ENCODE measurements at places on chromosomes 2 and 18.

DNA sequence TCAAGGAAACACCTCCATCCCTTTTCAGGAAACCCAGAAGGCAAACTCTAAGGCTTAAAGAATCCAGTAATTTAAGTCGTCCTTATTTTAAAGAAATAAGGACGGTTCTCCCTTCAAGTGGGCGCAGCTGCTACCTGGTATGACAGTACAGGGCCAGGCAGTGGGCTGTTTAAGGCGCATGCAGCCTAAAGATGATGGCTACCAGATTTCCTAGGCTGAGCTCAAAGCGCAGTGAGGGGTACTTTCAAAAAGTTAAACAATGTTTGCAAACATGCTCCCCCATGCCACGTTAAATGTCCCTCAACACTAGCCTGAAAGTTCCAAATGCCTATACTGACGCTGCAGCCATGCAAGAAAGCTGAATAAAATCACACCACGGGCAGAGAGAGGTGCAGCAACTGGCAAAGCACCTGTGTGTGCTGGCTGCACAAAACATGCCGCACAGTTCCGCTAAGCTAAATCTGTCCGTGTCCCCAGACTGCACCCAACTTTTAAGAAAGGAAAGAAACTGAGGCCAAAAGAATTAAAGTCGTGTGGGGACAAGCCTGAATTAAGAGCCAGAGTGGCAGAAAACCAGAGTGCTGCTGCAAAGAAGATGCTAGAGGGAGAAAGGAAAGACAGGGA is 583 bp downstream of the HIBCH start:
- no peak for DNase-seq

DNA sequence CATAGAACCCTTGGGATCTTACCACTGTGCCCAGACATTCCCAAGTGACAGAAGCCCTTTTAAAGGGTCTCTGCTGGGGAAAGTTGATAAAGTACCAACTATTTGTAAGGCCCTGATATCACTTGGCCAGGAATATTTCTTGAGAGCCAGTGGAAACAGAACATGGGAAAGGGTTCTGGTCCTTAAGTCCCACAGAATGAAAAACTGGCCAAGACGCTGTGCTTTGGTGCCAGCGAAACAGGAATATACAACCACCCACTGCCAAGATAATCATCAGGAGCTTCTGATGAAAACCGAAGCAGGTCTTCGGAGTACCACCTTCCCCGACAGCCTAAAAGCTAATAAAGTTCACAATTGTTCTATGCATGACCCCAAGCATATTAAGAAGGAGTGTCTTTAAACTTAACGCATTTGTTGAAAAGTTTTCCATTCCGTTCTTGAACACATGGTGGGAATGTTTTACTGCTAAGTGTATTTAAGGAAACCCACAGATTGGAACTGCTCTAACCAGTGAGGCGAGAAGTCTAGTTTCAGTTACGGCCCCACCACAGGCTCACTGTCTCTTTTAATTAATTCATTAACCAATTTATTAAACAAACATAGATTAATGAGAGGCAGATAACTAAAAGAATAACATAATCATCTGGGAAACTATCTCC is 152.6 kb downstream of the ANKRD44 start:
- DNase-seq = no peak

DNA sequence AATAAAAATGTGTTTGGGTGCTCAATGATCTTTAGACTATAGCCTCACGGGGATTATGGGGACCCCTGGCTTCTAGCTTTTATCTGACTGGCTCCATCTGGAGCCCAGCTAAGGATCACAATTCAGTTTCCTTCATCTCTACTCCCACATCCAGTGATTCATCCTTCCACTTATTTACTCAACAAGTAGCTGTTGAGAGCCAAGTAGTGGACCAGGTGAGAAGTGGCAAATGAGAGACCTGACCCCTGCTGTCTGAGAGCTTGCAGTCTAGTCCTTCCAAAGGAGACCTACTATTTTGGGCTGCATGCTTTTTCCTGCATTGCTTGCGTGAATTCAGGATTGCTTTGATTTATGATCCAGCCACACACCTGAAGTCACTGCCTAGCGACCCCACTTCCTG is 10.7 kb upstream of the DSG3 start:
- no peak for DNase-seq

DNA sequence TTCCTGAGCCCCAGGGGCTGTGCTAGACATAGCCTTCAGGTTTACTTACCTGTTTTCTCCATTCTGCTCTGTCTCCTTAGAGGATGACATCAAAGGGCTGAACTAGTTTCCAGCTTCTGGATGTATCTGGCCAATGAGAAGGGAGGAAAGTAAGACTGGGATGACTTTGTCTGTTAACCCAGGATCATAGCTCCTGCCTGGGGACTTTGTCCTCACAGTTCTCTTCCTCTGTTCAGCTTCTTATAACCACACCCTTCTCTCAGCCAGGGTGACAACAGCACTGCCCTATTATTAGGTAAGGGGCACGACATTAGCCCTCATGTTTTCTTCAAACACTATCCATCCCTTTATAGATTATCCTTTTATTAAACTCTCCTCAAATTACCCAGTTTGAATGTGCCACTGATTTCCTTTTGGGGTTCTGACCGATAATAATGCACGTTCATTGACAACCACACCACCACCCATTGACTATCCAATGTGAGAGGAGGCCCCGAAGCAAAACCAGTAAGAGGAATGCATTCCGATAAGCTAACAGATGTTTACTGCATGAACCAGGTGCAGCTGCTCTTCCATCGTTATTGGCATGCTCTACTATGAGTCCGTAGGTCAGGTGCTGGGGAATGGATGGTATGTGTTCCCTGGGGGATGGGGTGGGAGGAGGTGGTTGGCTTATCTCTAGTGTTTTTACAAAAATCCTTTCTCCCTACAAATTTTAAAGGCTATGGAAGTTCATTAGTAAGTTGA is 23.5 kb downstream of the TSN start:
- DNase-seq = no peak

DNA sequence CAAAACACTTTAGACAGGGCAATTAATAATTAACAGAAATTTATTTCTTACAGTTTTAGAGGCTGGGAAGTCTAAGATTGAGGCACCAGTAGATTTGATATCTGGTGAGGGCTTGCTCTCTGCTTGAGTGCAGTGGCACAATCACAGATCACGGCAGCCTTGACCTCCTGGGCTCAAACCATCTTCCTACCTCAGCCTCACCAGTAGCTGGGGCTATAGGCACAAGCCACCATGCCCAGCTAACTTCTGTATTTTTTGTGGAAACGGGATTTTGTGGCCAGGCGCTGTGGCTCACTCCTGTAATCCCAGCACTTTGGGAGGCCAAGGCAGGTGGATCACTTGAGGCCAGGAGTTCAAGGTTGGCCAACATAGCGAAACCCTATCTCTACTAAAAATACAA is 29.0 kb upstream of the ACVR1 start:
- DNase-seq = no peak

DNA sequence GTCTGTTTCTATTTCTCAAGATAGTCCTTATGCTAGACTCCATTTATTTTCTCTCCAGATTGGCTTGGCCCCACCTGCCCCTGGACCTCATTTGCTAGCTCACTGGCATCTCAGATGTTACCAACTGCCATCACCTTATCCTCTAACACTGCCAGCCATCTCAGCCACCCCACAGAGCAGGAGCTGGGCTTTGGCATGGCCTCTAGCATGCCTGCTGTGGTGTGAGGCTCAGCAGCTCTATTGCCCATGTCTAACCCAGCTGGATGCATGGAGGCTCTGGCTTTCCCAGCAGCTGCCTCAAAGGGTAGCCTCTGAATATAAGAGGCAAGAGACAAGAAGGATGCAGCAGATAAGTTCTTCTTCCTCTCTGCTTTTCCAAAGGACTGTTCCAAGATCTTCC is 373.4 kb downstream of the TNS1 start:
- no peak for DNase-seq

DNA sequence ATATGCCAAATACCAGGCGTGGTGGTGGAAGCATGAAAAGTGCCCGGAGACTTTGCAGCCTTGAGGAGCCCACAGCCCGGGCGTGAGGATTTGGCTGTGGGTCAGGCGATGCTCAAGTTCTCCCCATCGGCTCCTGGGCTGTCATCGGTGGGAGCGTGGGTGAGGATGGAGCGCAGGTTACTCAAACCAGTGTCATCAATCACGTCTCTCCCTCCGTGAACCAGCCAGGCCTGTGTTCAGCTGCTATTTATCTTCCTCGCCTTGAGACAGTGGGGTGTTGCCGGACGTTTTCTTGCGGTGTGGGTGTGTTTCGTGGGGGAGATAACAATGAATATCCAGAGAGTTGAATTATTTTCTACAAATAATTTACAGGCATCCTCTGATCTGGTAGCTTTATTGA is 317.6 kb downstream of the EIPR1 start:
- DNase-seq = no peak

GRCh38 chr2:43019536-43020183 is 206.7 kb downstream of the ZFP36L2 start:
- DNase-seq = no peak

DNA sequence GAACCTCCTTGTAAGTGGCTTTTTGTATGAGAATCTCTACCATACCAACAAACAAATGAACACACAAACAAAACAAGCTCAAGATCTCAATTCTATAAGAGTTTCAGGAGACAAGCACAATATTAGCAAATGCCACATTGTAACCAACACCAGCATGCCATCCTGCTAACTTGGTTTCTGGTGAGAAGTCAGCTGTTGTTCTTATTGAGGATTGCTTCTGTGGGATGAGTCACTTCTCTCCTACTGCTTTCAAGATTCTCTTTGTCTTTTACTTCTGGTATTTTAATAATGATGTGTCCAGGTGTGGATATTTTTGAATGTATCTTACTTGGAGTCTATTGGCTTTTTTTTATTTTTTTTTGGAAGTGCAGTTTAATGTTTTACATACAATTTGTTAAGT is 131.7 kb downstream of the BCL2L11 start:
- DNase-seq = no peak

- no peak for DNase-seq
Measured at GRCh38 chr2:220437938-220438337, 810.5 kb downstream of the SLC4A3 start.

DNA sequence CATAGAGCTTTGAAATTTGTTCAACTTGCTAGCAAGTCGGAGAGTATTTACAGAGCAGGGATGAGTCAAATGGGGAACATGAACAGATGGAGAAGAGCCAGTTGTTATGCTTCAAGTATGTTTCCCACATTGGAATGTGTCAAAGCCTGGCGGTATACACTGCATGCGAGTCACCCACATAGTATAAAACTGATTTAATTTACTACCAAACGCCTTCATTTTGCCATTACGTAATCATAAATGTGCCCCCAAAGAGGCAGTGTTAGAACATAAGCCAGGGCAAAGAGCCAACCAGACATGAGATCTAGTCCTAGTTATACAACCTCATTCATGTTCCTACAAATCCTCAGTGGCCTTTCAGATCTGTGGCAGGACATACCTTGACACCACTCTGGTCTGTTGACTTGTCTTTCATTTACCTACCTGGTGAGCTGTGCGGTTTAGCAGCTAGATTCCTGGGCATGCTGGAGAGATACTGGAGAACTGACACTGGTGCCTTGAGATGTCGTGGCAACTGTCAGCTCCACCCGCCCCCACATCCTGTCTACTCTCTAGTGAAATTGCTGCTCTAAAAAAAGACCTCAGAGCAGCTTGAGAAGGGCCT is 21.7 kb upstream of the NRP2 start:
- no peak for DNase-seq
